Fibroblast of lung (primary cell): ENCODE measurements at places on chromosomes 3 and 15. TPM values are rescaled to one million over a fixed set of nuclear protein-coding genes. Genes with fewer than 3 reads are reported as not detected.

The IL17RB gene
- 0.26 and 0.33 TPM in 2 replicates for total RNA-seq

The DPPA4 gene
- 0.26 TPM in 1 of 2 replicates, not detected in the other for total RNA-seq

The PTH1R gene
- 3.3 and 4.3 TPM in 2 replicates for total RNA-seq

The FBXL2 gene
- total RNA-seq, result 8.7 and 16.2 TPM in 2 replicates

The SLCO3A1 gene
- 7.7 and 8.1 TPM in 2 replicates for total RNA-seq
